Posterior cingulate gyrus (tissue), 11 donors: ENCODE measurements at places on chromosomes 3 and 15.

DNA sequence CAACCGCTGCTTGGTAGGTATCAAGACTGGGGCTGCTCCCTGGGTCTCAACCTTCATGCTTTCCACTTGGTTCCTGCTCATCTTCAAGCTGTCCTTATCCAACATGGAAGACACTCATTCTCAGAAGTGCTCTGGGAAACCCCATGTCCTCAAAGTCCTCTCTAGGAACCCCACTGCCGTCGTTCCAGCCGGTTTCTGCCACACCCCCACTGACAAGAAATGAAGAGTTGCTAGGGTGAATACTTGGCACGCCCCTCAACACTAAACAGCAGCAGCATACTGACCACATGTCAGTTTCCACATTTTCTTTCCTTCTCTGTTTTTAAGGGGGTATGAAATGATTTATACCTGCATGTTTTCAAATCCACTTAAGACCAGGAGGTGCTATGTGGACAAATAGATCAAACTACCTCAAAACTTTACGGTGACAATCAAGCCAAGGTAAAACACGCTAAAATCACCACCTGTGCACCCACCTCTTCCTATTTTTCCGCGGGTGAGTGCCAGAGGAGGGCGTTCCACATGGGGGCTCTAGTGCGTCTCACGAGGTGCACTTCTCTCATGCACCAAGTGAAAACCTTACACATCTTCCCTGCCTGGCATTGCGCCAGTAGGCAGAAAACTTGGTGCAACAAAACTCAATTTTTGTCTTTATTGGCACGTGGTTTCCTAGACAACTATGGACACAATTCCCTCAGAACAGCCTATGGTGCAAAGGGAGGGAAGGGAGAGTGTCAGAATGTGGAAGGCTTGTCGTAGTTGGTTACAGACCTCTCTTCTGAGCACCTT is 125.1 kb downstream of the TJP1 start:
- DNase-seq, result no peak

DNA sequence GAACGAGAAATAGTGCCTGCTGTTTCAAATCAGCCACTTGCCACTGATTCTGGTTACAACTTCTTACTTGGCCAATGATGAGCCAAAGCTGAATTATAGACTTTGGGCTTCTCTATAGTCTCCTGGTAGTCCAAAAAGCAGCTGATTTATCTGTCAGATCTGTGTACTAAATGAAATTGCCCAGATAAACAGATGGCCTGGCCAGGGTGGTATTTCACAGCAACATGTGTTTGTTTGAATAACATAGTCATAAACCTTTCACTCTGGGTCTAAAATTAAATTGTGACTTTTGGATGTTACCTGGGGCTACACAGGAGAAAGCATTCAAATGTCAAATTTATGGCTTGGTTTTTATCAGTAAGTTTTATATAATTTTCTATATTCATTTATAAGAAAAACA is 147.0 kb downstream of the NECTIN3 start:
- DNase-seq, result no peak

DNA sequence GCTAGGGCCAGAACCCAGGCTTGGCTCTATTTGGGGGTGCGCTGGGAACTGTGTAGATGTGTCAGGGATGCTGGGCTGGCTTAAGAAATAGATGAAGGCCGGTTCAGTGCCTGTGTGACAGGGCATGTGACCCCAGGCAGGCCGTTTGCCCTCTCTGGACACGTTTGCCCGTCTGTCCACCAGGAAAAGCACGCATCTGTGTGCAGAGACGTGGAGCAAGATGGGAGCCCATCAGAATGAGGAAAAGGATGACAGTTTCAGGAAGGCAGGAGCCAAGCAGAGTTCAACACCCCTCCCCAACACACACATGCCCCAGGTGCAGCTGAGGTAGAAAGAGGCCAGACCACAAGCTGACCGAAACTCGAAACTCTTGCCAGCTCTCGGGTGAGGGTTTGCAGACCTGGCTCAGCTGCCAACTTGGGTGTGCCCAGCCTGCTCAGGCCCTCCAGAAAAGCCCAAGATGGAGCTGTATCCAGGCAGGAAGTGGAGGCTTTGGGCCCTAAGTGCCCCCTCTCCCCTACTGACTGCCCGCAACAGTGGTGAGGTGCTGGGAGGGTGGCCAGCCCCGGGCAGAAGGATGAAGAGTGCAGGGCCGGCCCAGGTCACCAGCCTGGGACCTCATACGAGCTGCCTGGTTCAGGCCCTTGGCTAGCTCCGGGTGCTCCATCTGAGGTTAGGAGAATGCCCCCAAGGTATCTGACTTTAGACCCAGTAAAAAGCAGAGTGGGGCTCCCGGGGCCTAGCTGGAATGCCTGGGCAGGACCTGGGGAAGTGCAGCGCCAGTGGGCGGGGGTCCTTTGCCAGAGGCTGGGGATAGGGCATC is 10.2 kb upstream of the MESP1 start:
- peak; percentile 59 for DNase-seq

DNA sequence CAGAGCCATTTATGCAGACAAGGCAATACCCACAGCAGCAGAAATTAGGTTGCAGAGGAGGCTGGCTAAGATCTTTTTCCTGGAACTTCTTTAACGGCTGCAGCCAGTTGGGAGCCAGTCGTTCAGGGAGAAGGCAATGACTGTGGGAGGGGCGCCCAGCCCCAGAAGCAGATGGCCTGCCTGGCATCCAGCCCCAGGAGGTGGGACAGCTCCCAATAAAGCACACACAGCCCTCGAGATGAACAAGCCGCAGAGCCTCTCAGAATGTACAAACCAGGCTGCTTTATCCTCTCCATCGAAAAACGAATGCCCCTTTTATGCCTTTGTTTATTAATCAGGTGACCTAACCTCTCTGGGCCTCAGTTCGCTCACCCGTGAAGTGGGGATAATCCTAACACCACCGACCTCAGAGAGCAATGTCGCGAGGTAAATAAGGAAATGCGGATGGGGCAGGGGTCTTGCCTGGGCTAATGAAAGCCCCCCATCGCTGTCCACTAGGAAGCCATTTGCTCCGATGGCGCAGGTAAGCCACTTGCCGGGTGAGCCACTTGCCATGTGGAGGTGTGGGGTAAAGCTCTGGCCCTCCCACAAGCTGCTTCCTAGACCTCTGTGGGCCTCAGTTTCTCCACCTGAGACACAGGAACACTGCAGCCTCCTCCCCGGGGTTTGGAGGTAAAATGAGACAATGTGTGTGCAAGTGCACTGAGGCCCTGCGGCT is 35.8 kb downstream of the MGLL start:
- peak; percentile 84 for DNase-seq

GRCh38 chr15:78280319-78281072 is 16.1 kb downstream of the DNAJA4 start:
- DNase-seq, result no peak

DNA sequence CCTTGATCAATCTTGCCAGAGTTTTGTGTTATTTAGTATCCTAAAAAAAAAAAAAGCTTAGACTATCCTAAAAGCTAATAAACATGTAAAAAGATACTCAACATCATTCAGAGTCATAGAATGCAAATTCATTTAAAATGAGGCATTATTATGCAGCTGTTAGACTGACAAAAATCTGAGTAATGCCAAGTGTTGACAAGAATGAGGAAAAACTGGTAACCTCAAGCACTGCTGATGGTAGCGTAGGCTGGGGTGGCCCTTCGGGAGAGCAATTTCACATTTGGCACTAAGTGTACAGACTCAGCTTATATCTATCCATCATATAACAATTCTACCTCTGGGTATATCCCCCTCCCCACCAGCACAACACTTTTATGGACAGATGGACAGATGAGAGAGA is 280.4 kb downstream of the RAP2B start:
- no peak for DNase-seq

DNA sequence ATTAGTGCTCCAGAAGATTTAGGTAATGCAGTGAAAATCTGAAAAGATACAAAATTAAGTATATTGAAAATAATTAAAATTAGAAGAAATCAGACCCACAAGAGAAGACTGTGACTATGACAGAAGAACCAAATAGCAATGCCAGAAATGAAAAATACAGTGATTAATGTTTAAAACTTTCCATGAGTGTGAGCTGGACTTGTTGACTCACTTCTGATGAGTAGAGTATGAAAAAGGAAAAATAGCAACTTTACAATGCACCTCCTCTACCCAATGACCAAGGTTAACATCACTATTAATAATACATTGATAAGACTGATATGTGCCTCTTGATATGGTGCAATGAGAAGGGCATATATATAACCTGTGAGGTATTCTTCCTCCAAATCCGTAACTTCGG is 39.3 kb upstream of the SLC22A13 start:
- DNase-seq, result no peak

GRCh38 chr3:61559136-61559731 is 2.1 kb upstream of the PTPRG start:
- no peak for DNase-seq

DNA sequence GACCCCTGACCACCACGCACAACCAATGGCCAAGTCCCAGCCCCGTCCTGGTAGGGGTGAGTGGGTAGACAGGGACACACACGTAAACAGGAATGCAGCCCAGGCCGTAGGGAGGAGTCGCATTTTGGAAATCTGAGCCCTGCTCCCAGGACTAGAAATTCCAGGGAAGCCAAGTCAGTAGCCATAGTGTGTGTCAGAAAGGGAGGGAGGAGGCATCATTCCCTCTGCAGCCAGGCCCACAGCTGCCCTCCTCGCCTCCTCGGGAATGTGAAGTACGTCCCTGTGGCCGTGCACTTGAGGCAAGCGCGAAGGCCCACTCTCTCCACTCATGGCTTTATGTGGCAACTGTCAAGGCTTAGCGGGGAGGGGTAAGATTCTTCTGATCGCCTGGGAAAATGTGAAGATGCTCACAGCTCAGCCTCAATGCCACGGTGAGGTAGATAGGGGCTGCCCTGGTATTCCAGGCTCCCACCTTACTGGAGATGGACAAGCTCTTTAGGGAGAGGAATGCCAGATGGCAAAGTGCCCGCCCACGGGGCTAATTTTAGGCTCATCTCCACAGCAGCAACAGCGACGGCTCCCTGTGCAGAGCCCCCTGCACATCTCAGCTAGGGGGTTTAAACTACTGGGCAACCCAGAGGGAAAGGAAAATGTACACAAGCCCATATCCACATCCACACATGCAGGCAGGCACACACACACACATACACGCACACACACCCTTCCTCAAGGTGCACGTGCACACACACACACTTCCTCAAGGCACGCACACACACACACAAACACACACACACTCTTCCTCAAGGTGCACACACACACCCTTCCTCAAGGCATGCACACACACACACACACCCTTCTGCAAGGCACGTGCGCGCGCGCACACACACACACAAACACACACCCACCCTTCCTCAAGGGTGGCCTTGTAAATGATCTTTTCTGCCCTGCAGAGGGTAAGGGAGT is 65.5 kb downstream of the ADCY5 start:
- no peak for DNase-seq

DNA sequence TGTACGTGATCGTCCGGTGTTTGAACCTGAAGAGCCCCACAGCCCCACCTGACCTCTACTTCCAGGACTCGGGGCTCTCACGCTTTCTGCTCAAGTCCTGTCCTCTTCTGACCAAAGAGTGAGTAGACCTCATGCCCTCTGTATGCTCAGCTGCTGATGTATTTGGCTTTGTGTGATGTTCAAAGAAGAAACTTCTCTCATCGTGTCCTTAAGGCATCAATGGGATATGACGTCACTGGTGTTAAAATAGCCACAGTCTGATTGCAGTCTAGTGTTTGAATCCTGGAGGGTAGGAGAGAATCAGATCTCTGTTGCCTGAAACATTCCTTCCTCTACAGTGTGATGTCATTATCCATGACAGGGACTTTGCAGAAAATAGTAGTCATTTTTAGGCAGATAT is 28.1 kb downstream of the ABHD2 start:
- DNase-seq, result no peak

DNA sequence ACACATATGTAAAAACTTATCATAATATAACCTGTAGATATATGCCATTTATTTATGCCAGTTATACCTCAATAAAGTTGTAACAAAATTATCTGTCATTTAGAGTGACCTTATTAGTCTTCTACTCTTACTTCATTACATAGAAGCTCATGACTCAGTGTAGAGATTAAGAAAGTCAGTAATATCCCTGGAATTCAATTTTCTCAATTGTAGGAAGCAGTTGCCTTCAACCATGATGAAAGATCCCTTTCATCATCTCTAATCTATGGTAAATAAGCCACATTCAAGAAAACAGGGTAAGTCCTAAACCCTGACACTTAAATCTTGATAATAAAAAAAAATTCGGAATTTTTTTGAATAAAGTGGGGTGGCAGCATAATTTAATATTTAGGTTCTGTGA is 216.5 kb upstream of the PEX5L start:
- DNase-seq, result no peak

GRCh38 chr15:91530279-91530678 is 323.2 kb upstream of the SLCO3A1 start:
- DNase-seq, result no peak

GRCh38 chr3:45343947-45344346 is 44.4 kb upstream of the LARS2 start:
- no peak for DNase-seq

GRCh38 chr3:151275091-151275490 is 3.3 kb downstream of the P2RY14 start:
- no peak for DNase-seq

- no peak for DNase-seq
These were observed 880 bp downstream of the NISCH start for GRCh38 chr3:52456169-52456799.

- DNase-seq, result no peak
These were observed 205.4 kb downstream of the GREM1 start for GRCh38 chr15:32923176-32923575.

DNA sequence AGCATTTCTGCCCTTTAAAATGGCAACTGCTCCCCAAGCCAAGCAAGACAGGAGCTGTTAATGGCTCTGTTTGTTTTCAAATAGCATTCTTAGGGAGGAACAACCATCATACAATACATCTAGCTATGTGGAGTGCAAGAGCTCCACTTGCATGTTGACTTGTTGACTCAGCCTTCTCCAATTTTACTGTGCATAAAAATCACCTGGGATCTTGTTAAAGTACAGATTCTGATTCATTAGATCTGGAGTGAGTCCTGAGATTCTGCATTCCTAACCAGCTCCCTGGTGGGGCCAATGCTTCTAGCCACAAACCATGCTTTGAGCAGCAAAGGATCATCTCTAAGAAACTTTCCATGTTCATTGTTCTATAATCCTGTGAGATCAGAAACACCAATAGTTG is 171.4 kb downstream of the THRB start:
- no peak for DNase-seq

- no peak for DNase-seq
These were observed 130.6 kb downstream of the IMPG2 start for GRCh38 chr3:101189796-101190195.

GRCh38 chr15:25768271-25768670 is 94.9 kb downstream of the ATP10A start:
- DNase-seq, result no peak

- DNase-seq, result peak; percentile 55
These were observed 3.8 kb downstream of the NRROS start for GRCh38 chr3:196643201-196643749.

DNA sequence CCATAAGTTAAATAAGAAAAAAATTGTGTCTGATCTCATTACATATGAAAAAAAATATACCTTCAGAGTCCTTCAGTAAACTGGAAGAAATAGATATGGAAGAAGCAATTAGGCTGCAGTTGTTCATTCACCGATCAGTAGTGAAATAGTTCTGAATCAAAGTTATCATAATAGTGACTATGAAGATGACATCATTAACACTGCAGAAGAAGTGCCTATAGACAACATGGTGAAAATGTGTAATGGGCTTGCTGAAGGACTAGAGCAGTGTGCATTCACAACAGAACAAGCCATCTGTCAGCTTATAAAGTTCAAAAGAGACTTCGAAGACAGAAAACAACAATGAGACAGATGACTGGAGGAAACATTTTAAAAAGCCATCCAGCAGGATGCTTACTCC is 144.5 kb downstream of the NAALADL2 start:
- DNase-seq, result no peak
